Right renal pelvis (tissue), 4 donors: ENCODE measurements at places on chromosomes 6 and 20. TPM values are rescaled to one million over a fixed set of nuclear protein-coding genes. Genes with fewer than 3 reads are reported as not detected.

GRCh38 chr20:3932681-3933080 lies 43.5 kb downstream of the PANK2 start:
- no peak for DNase-seq

DNA sequence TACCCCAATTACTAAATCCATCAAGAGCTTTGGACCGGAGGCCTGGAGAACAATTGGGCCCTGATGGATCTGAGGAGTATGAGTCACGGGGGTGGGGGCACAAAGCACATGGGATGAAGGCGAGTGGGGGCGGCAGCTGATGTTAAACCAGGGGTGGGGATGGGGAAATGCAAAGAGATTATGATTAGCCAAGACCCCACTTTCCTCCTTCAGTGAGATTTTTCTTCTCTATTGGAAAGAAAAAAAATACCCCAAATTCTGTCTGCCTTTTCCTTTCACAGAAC lies 57.9 kb downstream of the ARHGAP40 start:
- no peak for DNase-seq

GRCh38 chr20:47038566-47039560 lies 144.2 kb downstream of the EYA2 start:
- no peak for DNase-seq

DNA sequence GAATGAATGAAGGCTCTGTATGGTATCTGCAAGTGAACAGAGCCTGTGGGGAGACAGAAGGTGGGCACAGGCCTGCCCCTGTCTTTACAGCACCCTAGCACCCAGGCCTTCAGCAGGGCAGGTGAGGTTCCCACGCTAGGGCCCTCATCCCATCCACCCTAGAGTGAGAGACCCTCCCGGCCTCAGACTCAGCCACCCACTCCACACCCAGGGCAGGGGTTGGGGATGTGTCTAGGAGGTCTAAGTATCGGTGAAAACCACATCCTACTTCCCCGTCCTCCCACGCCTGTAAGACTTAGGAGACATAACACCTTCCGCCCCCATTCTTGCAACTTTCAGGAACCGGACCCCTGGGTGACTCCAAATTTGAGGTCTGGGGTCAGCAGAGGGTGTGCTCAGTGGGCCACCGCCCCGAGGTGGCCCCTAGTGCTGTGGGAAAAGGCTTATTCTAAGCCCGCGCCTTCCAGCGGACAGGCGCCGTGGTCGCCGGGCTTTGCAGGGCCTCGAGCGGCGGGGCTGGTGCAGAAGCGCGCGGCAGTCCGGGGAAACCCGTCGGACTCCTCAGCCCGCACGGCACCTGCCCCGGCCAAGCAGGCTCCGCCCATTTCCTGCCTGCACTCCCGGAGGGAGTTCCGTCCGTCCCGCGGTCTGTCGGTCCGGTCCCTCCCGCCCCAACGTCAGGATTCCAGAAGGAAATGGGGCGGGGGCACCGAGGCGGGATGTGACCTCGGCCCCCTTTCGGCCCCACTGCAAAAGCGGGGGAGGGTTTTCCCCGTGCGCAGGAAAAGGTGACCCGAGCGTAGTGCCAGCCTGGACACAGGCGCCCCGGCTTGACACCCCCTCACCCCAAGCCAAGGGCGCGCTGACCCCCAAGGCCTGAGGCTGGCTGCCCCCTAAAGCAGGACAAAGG lies 868 bp downstream of the SAMD10 start:
- DNase-seq = no peak

GRCh38 chr20:23150304-23151007 lies 64.3 kb upstream of the CD93 start:
- no peak for DNase-seq

DNA sequence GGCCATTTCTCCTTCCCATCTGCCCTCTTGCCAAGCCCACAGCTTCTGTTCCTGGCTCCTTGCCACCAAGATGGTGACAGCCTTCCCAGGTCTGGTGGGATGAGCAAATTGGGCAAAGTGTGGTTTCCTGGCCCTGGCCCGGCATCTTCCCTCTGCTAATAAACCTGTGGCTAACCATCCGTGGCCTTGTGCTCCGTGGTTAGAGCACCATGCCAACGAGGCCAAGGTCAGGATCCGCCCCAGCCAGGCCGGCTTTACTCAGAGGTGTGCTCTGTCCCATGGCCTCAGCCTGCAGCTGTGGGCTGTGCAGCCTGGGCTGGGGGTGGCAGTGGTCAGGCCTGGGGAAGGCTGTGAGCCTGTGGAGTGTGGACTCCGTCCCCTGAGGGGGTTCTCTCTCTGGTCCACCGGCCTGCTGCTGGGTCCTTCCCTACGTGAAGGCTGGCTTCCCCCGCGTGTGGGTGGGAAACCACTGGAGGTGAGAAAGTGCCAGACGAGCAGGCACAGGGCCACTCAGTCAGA lies 117.4 kb downstream of the VEGFA start:
- no peak for DNase-seq

GRCh38 chr6:5534643-5535042 lies 273.3 kb downstream of the FARS2 start:
- DNase-seq = no peak

- no peak for DNase-seq
Observed at GRCh38 chr6:104958178-104959025, 1.5 kb downstream of the LIN28B start.

GRCh38 chr6:113450061-113450465 lies 407.1 kb upstream of the MARCKS start:
- no peak for DNase-seq

DNA sequence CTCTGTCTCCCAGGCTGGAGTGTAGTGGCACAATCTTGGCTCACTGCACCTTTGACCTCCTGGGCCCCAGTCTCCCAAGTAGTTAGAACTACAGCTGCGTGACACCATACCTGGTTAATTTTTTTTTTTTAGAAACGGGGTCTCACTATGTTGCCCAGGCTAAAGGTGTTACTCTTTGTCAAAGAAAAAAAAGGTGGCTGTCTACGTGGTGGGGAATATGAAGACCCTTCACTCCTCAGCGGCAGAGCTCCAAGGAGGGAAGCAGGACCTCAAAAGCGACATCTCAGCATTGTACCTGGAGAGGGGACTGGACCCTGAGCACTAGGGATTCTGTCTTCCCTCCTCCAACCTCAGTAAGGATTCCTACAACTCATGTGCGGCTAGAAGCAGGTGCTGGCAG lies 16.4 kb upstream of the TBC1D22B start:
- no peak for DNase-seq

The TAF8 gene
- 21.0 TPM for polyA plus RNA-seq

The ELOVL4 gene
- polyA plus RNA-seq = 3.6 TPM

The PDRG1 gene
- 19.6 TPM for polyA plus RNA-seq

The EEF1A2 gene
- polyA plus RNA-seq = 0.56 TPM
